ENCODE measurements at places on chromosomes 3 and 15.

DNA sequence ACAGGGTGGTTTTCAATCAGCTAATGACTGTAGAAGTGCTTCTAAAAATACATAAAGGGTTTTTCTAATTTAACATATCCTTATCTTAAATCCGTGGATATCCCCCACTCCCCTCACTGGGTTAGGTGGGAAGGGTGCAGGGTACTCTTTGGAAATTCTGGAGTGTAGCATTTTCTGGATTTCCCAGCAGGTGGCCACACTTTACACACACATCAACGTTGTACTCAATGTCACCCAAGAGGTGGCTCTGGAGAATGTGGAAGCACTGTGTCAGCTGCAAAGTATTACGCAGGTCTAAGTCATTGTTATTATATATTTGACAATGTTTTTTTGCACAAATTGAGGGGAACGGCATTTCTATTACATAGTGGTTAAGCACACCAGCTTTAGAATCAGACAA, 168.8 kb downstream of the CHDH start:
- no peak for DNase-seq

- no peak for DNase-seq
Observed at GRCh38 chr3:158810823-158811724, 9.2 kb downstream of the MFSD1 start.

DNA sequence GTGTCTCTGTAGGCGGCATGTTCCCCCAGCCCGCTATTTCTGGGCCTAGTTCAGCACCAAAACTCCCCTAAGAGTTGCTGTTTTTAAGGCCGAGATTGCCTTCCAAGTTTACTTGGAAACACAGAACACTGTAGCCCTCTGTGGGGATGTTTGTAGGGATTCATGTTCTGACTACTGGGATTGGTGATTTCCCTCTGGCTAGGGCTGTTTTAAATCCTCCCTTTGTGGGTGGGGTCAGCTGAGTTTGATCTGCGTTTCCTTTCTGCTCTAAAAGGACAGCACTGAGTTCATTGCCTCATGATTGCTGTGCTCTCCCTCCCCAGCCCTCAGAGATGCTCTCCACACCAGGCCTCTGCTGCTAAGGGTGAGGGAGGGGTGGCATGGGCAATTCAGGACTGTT, 640.6 kb upstream of the DPPA4 start:
- DNase-seq = no peak

DNA sequence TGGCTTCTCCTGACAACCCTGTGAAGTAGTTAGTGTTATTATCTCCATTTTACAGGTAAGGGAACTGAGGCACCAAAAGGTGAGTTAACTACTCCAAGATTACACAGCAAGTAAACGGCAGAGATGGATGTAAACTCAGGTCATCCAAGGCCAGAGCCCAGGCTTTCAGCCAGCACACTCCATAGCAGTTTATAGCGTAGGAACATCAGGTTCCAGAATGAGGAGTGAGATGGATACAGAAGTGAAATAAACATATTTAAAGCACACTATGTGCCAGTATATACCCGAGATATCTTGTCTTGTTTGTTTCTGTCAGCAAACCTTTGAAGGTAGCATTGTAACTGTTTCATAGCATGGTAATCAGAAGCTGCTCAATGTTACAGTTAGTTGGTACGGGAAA, 279.0 kb downstream of the OXSM start:
- DNase-seq = no peak

- DNase-seq = no peak
Observed at GRCh38 chr3:101513419-101513986, 491 bp upstream of the SENP7 start.

DNA sequence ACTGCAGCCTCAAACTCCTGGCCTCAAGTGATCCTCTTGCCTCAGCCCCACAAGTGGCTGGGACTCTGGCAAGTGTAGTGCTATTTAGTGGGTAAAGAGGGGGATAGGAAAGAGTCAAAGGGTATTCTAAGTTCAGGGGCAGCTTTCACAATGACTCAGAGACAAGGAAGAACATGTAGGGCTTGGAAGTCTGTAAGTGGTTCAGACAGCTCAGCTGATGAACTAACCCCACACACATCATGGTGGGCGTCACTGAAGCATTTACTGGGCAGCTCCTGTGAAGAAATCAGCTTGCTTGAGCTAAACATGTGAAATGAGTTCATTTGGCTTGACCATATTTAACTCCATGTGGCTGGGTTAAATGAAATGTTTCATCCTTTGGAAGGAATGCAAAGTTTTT, 34.6 kb upstream of the THSD4 start:
- no peak for DNase-seq

DNA sequence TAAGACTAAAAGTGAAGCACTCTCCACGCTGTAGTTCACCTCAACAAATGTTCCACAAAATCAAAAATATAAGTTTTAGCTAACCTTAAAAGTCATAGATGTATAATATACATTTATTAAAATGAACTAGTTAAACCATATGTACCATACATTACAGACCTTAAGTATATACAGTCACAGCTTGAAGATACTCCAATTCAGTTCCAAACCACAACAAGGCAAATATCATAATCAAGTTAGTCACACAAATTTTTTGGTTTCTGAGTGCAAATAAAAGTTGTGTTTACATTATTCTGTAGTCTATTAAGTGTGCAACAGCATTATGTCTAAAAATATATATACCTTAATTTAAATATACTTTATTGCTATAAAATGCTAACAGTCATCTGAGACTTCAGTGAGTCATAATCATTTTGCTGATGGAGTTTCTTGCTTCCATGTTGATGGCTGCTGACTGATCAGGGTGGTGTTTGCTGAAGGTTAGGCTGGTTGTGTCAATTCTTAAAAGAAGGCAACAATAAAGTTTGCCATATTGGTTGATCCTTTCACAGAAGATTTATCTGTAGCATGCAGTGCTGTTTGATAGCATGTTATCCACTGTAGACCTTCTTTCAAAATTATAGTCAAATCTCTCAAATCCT, 736.7 kb downstream of the NSUN3 start:
- no peak for DNase-seq

- no peak for DNase-seq
Observed at GRCh38 chr3:9817436-9817835, 7.4 kb downstream of the TTLL3 start.

- DNase-seq = no peak
Observed at GRCh38 chr3:48088056-48088748, 72.0 kb upstream of the MAP4 start.

GRCh38 chr15:53209396-53210042, 419.4 kb upstream of the ONECUT1 start:
- DNase-seq = no peak

DNA sequence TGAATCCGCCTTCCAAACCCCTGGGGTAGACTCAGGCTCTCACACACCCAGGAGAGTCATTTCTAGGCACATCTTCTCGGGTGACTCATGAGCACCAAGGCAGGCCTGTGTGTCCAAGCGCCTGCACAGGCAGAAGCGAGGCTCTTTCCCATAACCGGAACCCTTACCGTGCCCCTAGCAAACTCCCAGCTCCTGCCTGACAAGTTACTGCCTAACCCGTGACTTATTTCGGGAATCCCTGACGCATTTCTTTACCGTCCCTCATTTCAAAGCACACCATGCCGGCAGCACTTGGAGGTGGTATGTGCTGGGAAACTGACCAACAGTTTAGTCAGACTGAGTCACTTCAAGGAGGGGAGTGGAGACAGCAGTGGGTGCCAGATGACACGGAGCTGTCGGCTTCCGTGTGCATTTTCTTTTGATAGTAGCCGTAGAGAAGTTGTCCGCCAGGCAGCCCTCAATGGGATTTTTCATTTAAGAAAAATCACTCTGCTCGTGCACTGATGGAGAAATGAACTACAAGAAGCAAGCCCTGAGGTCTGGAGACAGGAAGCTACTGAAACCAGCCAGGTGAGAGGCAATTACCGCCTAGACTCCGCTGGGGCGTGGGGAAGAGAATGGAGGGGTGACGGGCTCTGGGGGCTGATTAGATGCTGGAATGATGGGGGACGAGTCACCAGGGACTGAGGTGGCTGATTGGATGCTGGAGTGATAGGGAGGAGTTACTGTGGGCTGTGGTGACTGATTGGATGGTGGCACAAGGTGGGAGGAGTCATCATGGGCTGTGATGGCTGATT, 17.3 kb upstream of the HRH1 start:
- peak; percentile 96 for DNase-seq

- DNase-seq = no peak
Observed at GRCh38 chr3:127628788-127629466, at the start of gene PODXL2. TSS of gene PODXL2 (plus strand) at chr3:127629185. CDS start at chr3:127629220, 35 bp downstream.

- no peak for DNase-seq
Observed at GRCh38 chr3:140274429-140274828, 339.4 kb downstream of the CLSTN2 start.

- peak; percentile 69 for DNase-seq
Observed at GRCh38 chr3:172391592-172392302, 56.5 kb downstream of the GHSR start.

DNA sequence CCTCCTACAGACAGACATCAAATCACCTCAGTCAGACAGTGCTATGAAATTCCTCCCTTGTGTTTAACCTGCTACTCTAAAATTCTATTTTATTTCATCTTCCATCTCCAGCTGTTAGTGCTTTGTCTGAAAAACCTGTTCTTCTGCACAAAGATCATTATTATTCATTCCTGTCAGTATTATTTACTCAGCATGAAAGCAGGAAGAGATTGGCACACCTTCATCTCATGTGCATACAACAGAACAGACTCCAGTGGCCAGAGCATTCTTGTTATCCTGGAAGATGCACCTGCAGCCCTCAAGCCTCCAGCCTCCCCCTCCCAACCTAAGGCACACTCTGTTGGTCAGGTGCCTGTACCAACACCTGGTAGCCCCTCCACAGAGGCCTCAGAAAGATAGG, 1.8 kb upstream of the ROPN1B start:
- no peak for DNase-seq

- DNase-seq = no peak
Observed at GRCh38 chr3:119613201-119613600, 15.5 kb downstream of the PLA1A start.

DNA sequence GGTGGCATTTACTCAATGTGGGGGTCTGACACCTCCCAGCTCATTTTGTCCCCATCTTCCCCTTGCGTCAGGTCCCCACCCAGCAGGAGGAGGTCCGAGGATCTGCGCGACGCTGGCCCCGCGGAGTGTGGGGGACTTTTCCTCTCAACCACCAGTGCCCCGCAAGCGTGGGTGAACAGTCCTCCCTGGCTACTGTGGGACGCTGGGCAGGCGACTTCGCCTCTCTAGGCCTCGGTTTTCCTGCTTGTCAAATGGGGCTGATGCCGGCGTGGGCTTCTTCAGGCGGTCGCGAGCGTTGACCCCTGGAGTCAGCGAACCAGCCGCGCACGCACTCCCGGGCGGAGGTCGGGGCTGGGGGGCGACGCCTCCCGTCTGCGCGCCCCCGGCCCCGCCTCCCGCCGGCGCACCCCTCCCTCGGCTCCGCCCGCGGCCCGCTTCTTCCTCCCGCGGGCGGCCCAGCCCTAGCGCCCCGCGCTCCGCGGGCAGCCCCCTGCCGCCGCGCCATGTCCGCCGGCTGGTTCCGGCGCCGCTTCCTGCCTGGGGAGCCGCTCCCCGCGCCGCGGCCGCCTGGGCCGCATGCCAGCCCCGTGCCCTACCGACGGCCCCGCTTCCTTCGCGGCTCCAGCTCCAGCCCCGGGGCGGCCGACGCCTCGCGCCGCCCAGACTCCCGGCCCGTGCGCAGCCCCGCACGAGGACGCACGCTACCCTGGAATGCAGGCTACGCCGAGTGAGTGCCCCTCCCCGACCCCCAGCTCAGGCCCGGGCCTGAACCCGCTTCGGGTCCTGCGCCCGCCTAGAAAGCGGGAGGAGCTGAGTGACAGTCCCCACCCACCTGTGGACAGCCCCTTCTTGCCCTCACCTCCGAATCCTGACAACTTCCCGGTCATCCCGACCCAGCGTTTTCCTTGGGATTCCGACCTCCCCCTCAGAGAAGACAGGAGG, at the start of gene PPM1M:
Gene PPM1M, plus strand, starts transcription at position 438 of the 942 bp plus-strand sequence. Its CDS starts 66 bp downstream, at position 504.
- DNase-seq = peak; percentile 64

- no peak for DNase-seq
Observed at GRCh38 chr3:37330466-37330865, 156.1 kb upstream of the LRRFIP2 start.

DNA sequence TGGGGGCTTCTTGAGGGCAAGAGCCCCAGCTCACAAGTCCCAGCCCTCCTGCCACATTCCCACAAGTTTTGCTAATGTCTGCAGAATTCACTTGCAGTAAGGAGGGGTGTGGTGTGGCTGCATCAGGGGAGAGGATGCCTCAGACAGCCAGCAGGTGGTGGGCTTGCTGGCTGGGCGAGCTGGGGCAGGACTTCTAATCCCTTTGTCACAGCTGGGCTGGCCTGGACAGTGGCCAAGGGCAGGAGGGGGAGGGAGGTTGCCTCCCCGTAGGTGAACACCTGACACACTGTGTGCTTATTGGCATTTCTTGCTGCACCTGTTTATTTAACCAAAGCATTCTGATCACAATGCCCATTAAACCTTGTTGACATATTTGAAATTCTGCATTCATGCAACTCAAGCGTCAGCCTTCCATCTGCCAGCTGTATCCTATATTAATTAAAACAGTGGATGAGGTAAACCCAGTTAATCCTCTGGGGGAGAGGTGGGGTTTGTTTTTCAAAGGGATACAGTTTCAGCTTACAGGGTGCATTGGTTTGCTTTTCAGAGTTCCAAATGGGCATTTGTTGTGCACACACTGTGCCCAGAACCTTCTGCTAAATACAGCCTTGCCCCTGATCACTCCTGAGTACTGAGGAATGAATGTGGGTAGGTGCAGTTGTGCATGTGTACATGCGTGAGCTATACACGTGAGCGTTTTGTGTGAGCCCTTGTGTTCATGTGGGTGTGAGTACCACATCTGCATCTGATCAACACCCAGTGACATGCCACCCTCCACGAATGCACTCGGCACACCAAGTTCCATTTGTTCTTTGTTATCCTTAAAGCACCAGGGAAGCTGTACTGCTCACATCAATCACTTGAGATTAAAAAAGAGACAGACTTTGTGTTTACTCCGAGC, 268.7 kb downstream of the XXYLT1 start:
- DNase-seq = peak; percentile 20

GRCh38 chr15:28060005-28060404, 39.1 kb downstream of the OCA2 start:
- DNase-seq = no peak

- no peak for DNase-seq
Observed at GRCh38 chr15:31925541-31925940, 104.8 kb upstream of the CHRNA7 start.

GRCh38 chr3:168051070-168051469, 44.7 kb downstream of the GOLIM4 start:
- DNase-seq = no peak

GRCh38 chr3:124826703-124827102, 60.5 kb downstream of the ITGB5 start:
- peak; percentile 68 for DNase-seq
